NCI-H526 treated with DMSO at 0.1 percent for 48 hours (cell line): ENCODE measurements at places on chromosomes 3 and 15.

DNA sequence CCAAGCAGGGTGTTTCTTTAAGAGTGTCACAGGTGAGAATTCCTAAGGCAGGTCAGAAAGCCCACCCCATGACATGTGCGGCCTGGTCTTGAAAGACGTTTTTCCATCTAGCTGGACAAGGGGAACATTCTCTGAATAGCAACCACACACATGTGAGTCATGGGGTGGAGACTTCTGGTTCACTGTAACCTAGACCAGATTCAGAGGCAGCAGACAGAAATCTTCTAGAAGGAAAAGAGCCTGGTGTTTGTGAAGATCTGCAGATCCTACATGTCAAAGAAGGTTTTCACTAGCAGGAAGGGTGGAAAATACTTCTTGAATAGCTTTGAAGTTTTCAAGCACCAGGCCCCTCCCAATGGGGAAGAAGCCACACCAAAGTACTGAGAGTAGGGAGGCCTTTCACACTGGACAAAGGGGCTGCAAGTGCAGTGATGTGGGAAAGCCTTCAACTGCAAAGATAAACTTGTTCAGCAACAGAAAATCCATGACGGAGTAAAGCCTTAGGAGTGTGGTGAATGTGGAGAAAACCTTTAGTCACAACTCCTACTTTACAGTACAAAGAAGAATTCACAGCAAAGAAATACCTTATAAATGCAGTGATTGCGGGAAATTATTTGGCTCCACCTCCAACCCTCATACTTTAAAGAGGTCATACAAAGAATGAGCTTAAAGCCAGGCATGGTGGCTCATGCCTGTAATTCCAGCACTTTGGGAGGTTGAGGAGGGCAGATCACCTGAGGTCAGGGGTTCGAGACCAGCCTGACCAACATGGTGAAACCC is 17.6 kb downstream of the ADAM10 start:
- no peak for DNase-seq

DNA sequence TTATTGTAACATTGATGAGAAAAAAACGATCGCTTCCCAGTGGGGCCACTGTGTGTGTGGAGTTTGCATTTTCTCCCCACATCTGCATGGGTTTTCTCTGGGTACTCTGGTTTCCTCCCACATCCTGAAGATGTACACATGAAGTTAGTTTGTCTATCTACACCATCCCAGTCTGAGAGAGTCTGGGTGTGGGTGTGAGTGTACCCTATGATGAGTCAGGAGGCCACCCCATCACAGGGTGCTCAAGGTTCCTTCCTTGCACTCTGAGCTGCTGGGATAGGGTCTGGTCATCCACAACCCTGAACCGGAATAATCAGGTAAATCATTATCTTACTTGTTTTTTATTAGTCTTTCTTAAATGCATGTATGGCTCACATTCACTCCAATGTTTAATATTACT is 457.1 kb downstream of the NTRK3 start:
- DNase-seq = no peak

DNA sequence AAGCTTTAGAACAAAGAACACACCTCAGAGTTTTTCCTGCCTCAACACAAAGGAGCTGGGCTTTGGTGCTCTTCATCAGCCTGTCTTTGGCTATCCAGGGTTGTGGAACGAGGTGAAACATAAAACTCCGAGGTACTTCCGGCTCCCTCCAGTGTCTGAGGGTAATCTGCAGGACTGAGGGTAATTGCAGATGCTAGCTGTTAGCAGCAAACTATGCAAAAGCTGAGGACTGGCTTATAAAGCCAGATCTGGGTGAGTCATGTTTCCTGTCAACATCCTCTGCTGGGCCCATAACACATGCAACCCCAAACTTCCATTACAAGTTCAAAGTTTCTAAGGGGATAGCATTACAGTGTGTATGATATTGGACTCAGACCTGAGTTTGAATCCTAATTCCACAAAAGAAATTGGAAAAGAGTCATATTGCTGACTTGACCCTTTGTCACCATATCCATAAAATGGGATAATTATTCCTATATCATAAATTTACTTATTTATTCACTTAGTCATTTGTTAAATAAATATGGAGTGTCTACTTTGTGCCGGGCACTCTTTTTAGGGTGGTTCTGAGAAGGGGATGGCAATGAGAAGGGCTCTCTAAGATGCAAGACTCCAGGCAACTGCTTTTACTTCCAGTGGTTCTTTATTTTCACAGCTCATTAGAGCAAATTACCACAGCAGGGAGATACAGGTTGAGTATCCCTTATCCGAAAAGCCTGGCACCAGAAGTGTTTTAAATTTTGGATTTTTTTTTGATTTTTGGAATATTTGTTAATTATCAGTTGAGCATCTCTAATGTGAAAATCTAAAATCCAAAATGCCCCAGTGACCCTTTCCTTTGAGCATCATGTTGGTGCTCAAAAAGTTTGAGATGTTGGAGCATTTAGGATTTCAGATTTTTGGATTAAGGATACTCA is 9.5 kb upstream of the TRIM69 start:
- DNase-seq = no peak

GRCh38 chr15:20280933-20281463 is 260.6 kb downstream of the GOLGA6L6 start:
- DNase-seq = no peak

DNA sequence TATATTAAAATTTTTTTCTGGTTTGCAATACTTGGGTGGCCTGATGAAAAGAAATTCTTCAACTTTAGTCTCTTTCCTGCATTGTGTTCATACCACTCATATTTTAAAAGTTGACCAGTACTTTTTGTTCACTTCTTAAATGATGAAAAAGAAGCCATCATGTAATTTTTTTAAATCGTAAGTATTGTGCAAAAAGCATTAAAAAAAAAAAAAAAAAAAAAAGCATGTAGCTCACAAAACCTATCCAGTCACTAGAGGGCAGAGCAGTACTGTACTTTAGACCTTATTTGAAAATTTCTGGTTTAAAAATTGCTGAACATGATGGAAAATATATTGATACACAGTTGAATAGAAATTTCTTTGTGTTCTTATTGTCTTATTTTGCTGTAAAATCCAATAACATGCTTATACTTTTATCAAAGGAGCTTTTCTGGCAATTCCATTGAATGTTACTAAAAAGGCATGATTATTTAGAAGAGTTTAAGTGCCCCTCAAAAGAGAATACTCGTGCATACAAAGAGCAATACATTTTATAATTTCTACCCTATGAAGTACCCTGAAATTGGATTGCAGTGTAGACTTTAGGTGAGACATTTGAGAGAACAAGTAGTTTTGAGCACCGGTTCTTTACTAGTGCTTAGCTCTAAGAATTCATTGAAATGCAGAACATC is 137.7 kb downstream of the BBX start:
- peak; percentile 2 for DNase-seq

GRCh38 chr15:63172851-63173451 is 15.7 kb upstream of the RPS27L start:
- DNase-seq = no peak

GRCh38 chr15:50452927-50453326 is 28.7 kb downstream of the USP8 start:
- DNase-seq = no peak

- peak; percentile 45 for DNase-seq
Observed at GRCh38 chr15:89057506-89058133, 30.6 kb upstream of the ABHD2 start.

DNA sequence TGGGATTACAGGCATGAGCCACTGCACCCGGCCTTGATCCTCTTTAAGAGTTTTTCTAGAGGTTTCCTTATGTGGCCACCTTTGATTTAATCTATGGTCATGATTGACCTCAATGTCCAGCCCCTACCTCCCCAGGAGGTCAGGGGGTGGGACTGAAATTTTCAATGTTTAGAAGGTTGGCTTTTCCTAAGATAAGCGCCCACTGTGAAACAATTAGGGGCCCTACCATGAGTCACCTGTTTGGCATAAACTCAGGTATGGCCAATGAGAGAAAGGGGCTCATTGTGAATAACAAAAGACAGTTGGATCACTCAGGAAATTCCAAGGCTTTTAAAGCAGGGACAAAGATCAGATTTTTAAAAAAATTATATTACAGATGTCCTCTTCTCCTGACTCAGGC is 51.1 kb downstream of the ZBTB11 start:
- DNase-seq = no peak

DNA sequence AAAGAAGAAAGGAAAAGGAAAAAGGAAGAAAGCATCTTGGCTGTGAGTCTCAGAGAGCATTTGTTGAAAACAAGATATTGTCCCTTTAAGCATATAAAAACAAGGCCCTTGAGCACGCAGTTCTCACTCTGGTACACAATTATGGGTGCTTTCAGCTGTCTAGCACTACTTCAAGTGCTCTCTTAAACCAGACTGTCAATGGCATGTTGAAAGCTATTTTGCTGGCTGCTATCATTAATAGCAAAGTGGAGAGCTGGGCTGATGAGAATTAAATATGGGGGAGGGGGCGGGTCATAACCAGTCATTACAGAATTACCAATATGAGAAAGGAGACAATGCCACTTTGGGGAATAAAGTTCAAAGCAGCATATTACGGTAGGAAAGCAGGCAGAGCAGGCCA is 9.3 kb downstream of the TLE3 start:
- no peak for DNase-seq

- no peak for DNase-seq
Observed at GRCh38 chr3:189839576-189839975, 208.4 kb downstream of the TP63 start.

DNA sequence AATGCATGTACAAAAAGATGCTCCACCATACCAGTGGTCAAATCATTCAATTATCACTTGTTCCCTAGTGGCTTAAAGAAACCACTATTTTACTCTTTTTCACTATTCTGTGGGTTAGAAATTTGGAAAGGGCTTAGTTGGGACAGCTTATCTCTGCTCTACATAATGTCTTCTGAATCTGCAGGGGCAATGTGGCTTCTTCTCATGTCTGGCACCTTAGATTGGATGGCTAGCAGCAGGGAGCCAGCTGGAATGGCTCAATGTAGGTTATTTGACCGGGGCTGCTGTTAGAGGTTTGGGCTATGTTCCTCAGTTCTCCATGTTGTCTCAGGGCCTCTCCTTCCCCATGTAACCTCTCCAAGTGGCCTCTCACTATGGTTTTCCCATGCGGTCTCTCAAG is 57.5 kb upstream of the EPHB1 start:
- no peak for DNase-seq

- DNase-seq = no peak
Observed at GRCh38 chr15:74889390-74889882, 406 bp upstream of the MPI start.

GRCh38 chr15:81865850-81866537 is 179.8 kb downstream of the MEX3B start:
- no peak for DNase-seq

DNA sequence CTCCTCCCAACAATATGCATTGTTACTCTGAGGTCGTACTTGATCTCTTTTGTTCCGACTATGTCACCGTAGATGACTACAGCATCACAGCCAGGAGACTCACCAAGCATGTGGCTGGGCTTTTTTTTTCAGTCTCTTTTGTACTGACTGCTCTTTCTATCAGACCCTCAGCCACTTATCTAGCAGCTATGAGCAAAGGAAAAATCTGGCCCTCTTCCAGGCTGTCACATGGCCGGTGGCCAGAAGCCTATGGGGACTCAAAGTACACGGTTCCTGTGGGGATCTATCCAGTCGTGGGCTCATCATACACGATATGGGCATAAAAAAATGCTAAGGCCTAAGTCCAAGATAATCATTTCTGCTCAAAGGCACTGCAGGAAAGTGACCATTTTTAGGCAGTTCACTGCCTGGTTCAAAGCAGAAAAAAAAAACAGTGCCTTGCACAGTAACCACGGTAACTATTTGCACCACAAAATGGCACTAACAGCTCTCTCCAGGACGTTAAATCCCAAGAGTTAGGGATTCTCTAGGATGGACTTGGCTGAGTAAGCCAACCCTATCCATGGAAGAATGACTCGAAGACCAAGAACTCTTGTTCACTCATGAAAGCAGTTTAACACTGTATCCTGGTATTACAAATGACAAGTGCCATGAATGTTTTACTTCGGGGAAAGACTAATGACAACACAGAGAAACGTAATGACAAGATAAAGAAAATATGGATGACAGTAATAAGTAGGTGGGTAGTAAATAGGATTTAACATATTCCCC is 50.3 kb downstream of the SHQ1 start:
- DNase-seq = no peak

DNA sequence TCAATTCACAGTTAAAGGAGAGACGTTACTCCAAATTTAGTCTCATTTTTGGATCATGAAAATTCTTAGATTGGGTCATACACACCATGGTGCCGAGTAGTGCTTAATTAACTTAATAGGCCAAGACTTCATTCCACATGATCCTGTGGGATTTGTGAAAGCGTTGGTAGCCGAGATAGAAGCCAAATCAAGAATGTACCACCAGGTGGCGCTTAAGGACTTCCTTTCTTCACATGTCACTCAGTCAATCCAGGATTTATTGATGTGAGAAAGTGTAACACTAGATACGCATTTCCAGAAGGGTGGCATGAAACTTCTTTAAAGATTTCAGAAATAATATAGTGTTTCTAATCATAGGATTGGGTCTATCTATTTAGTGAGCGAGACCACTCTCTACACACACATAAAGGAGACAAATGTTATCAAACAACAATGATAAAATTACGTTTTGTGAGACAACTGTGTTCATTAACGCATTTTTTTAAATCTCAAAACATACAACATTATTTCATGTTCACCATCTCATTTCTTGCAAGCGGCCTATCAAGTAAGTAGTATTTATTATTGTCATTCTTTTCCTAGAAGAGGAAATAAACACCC is 436.1 kb downstream of the CHL1 start:
- DNase-seq = peak; percentile 46

DNA sequence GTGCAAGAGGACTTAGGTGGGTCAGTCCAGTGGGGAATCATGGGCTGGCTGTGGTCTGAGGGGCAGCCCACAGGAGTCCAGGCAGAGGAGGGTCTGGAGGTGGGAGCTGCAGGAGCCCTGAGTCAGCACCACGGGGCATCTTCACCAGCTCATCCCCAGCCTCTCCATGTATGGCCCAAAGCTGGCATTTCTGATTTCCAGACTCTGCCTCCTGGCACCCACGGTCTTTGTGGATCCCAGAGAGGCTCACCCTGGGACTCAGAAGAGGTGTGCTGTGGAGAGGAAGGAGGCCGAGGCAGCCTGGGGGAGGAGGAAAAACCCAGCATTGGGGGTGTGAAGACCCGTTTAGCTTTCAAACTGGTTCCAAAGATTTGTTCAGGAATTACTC is 64.5 kb upstream of the KLF13 start:
- DNase-seq = no peak

- no peak for DNase-seq
Observed at GRCh38 chr3:72185549-72186399, 400.8 kb upstream of the PROK2 start.

GRCh38 chr3:180693656-180694055 is 14.4 kb upstream of the CCDC39 start:
- DNase-seq = no peak
